ENCODE measurements at places on chromosomes 6 and 20. TPM values are rescaled to one million over a fixed set of nuclear protein-coding genes. Genes with fewer than 3 reads are reported as not detected.

- no peak for DNase-seq
These were observed 45.1 kb downstream of the OR2B6 start for GRCh38 chr6:28002161-28002560.

- DNase-seq: no peak
These were observed 76.2 kb upstream of the RPS6KA2 start for GRCh38 chr6:166703149-166703710.

GRCh38 chr6:122490607-122491006 lies 19.0 kb upstream of the SERINC1 start:
- DNase-seq: no peak

DNA sequence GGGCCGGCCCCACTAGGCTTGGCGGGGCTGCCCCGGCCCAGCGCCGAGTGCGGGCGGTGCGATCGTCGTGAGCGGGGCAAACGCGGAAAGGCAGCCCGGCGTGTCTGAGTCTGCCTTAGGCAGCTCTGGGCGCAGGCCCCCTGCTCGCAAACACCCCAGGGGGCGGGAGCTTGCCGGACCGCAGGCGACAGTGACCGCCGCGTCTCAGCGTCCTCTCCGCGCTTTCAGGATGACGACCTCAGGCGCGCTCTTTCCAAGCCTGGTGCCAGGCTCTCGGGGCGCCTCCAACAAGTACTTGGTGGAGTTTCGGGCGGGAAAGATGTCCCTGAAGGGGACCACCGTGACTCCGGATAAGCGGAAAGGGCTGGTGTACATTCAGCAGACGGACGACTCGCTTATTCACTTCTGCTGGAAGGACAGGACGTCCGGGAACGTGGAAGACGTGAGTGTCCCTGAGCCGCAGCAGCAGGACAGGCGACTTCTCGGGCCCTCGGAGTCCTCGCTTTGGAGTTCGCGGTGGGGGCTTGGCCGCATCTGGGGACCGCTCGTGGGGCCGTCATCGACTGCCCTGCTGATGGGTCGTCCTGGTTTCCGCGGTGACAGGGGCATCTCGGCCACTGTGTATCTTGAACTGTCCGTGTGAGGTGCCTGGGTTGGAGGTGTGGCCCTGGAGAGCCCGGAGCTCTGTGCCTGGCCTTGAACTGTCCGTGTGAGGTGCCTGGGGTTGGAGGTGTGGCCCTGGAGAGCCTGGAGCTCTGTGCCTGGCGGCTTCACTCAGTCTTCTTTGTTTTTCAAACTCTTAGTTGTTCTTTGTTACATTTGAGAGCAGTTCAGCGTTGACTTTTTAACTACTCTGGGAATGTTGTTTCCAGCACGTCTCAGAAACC lies 786 bp downstream of the ADRM1 start:
- DNase-seq: no peak

The CUL7 gene
- polyA plus RNA-seq: 5.6 TPM

- DNase-seq: no peak
These were observed 106.3 kb downstream of the RFX6 start for GRCh38 chr6:116983375-116983774.

Measured in heart right ventricle (tissue), 16 donors.